ENCODE measurements at places on chromosomes 7 and 10.

DNA sequence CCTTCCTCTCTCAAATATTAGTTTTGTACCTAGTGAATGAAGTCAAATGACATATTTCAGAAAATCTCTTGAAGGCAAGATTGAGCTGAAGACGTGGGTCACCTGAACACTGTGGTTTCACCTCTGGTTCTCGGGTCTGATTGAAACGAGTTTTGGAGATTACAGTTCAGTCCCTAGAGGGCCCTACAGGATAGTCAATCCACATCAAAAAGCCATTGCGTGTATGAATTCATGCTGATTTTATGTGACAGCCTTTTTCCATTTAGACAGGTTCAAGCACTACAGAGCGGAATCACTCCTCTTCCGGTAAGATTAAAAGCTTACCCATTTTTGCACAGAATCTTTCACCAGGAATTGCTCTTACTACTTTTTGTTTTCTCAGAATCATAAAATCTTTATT lies 62.2 kb downstream of the VIM start:
- DNase-seq = no peak

DNA sequence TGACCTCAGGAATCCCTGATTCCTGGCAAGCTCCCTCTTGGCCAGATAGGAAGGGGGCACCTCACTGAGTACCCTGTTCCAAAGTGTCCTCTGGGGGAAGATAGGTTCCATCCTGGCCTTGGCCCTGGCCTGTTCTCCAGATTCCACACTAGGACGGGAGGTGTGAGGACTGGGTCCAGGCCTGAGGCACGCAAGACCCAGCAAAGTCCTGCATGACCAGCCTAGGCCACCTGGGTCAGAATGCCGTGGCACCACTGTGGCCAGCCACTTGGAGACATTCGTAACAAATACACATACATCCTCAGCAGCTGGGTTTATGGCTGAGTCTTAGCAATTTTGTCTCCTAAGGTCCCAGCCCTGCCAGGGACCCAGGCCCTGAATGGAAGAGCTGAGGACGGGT lies 23.3 kb upstream of the TLX1 start:
- DNase-seq = no peak

DNA sequence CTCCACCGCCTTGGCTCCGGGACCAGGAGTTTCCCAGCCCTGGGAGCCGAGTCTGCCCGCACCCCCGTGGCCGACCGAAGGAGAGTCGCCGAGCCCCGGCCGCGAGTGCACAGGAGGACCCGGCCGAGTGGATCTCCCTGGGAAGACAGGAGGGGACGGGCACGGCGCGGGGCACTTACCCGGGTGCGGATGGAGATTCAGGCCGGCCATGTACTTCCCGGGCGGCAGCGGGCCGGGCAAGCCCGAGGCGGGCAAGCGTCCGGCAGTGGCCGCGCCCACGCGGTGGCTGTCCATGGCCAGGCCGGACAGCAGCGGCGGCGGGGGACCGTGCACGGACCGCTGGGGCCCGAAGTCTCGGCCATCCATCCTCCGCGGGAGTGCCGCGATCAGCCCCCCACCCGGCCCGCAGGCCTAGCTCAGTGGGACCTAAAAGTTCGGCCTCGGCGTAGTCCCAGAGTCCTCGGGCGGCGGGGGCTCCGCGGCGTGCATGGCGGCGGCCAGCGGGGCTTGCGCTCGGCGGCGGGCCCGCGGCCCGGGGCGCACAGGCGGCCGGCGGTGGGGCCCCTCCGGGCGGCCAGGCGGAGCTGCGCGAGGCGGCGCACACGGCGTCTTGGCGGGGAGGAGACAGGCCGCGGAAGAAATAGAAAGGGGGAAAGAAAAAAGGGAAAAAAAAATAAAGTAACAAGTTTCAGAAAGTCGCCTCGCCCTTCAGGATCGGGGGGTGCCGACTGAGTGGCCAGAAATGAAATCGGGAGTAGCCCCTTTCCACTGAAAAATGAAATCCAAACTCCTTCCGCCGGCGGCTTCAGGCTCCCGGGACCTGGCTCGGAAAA lies 2.5 kb downstream of the TNRC18 start:
- DNase-seq = no peak

GRCh38 chr10:133457100-133457841 lies 3.5 kb downstream of the SCART1 start:
- DNase-seq = no peak

DNA sequence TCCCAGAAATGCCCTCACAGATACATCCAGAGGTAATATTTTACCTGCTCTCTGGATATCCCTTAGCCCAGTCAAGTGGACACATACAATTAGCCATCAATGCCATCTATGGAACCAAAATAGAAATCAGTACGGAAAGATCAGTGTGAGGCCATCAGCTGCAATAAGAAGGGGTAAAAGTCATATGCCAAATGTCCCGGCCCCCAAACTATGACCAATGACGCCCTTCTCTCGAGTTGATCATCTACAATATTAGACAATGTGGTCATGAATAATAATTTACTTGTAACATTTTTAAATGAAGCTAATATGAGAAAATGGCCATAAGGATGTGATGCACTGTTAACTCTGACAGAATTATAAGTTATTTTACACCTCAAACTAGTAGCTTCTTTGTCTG lies 588.9 kb downstream of the POM121L12 start:
- DNase-seq = no peak

- DNase-seq = no peak
Measured at GRCh38 chr7:25789701-25790640, 362.0 kb upstream of the NFE2L3 start.

GRCh38 chr7:135822376-135822775 lies 73.8 kb upstream of the FAM180A start:
- DNase-seq = no peak

DNA sequence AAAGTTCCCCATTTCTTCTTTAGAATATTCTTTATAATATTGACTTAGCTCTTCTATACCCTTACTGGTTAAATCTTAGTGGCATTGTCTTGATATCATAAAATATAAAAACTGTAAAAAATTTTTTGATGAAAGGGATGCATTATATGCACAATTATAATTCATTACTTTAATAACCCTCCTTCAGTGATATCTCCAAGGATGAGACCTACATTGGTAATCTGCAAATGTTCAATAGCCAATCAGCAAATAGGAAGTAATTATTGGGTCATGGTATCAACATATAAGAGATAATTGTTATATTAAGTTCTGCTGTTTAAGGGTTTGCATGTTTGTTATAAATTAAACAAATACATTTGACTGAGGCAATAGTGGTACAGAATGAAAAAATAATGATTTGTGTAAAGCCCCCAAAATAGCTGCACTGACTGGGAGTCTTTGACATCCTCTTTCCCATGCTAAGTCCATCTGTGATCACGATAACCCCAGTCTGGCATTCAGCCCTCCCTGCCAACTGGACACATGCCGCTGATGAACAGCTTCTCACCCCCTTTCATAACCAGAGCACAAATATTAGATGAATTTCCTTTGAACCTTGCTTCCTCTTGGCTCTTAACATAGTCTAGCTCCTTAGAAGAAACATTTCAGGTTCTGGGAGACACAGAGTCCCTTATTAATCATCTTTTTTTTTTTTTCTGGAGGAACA lies 169.5 kb downstream of the CPED1 start:
- DNase-seq = no peak

GRCh38 chr10:95408983-95409873 lies 118.4 kb upstream of the PDLIM1 start:
- DNase-seq = no peak

DNA sequence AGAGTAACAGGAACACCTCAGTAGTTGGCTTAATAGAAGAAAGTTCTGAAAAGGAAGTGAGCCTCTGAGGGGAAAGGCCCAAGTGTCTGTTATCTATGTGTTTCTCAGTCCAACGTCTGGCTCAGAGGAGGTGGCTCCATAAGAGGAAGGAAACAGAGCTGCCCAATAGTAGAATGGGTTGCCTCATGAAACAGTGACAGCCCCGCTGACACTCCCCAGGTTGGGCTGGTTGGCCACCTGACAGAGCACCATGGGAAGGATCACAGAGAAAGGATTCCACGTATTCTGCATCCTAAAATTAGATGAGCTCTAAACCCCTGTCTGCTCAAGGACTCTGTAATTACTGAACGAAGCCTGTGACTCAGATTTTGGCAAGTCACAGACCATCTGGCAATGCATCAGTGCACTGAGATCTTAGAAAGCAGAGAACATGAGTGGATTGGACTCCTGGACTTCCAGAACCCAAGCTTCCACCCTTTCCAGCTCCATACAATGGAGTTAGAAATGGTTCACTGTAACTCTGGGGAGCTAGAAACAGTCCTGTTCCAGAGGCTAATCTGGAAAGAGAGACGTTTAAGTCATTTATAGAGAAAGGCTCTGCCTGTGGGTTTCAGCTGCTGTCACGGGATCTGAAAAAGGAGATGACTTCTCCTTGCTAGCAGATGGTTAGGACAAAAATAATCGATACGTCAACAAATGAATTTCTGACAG lies 2.9 kb downstream of the PKD2L1 start:
- peak; percentile 13 for DNase-seq

DNA sequence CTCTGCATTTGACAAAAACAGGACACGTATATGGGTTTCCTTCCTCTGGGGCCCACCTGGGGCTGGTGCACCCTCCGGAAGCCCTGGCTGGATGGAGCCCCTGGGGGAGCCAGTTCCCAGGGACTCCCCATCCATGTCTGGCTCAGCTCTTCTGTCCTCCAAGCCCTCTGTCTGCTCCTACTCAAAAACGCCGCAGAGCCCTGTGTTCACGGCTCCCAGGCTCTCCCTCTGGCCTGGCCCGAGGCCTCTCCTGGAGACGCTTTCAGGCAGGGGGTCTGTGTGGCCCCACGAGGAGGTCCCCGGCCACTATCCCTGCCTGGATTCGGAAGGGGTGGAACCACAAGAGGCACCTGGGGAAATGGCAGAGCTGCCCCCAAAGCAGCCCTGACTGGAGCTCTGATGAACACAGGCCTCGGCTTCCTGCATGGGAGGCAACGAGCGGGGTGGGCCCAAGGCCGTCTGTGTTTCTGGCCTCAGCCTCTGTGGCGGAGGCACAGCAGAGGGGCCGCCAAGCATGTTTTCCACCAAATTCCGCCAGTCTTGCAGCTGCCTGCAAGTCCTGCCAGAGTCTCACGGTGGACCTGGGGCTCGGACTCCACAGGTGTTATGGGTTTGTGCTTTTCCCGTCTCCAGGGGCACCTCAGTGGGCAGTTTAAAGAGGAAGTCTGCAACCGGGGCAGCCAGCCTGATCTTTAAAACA lies 22.6 kb upstream of the INPP5A start:
- no peak for DNase-seq

GRCh38 chr7:130960208-130960988 lies 226.4 kb upstream of the KLF14 start:
- DNase-seq = peak; percentile 14

GRCh38 chr7:157925383-157925875 lies 588.6 kb downstream of the DNAJB6 start:
- DNase-seq = no peak

- no peak for DNase-seq
Measured at GRCh38 chr7:33591490-33591889, 313.8 kb upstream of the BMPER start.

DNA sequence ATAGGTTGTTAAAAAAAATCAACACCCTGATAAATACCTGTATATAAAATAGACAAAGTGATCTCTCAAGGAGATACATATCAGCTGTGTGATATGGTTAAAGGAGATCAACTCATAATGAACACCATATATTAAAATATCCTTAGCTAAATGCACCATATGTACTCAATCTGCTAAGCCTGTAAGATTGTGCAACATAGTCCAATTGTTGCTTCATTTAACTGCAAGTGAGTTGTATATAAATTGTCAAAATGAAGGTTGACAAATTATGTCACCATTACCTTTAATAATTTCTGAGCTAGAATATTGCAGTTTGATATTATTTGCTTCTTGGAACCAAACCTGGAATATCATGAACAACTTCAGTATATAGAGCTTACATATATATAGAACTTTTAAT lies 283.7 kb downstream of the MALRD1 start:
- no peak for DNase-seq

DNA sequence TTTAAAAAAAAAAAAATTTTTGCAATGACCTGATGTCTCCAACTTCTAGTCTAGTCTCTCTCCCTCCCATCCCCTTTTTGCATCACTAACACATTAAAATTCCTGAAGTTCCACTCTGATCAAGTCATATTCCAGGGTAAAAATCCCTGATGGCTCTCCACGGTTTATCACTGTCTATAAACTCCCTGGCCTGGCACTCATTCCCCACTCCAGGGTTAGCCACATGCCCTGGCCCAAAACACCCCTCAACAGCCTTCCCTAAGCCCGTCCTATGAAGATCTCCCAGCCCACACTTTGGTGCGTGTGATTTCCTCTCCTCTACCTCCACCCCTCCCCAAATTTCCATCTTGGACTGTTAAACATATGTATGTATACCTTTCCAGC lies 125.4 kb downstream of the JAZF1 start:
- no peak for DNase-seq

- DNase-seq = no peak
Measured at GRCh38 chr10:64659311-64659710, 1138.1 kb downstream of the REEP3 start.

GRCh38 chr7:44811093-44811492 lies 14.6 kb downstream of the PPIA start:
- DNase-seq = no peak

DNA sequence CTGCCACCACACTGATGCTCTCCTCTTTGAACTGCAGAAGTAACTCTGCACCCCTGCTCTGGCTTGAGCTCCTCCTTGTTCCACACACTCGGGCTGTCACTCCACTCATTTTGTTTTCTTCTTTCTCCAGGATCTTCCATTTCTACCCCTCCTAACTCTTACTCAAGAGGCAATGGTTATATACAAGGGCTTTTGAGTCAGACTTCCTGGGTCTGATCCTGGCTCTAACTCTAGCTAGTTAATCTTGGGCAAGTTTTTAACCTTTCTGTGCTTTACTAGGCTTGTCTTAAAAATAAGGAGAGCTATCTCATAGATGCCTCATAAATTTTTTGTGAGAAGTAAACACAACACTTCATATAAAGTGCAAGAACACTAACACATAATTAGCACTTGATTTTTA lies 45.3 kb upstream of the GNAI1 start:
- DNase-seq = no peak

GRCh38 chr10:36345807-36346206 lies 703.7 kb upstream of the FZD8 start:
- no peak for DNase-seq

DNA sequence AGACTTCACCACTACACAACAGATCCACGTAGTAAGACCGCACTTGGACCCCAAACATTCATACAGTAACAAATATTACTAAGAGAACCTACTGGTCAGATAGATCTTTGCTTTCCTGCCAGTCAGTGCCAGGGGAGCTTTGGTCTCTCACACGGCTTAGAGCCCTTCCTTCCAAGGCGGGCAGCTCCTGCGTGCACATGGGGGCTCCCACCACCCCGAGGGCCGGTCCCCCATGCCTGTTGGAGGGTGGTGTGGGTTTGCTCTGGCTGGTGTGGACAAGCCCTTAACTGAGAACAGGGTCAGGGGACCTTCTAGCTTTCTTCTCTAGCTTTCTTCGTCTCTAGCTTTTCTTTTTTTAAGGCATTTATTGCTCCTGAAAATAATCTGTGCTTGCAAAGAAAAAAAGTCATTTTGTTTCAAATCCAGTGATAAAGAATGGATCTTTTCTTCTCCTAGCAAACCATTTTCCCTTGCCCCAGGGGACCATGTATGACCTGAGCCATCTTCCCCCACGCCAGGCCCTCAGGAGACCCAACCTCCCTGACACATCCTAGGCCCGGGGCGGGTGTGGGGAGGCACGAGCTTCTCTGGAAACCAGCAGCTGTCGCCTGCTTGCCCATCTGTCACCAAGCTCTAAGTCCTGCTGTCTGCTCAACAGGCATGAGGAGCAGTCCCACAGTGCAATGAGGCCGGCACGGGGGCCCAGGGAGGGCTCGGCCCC lies 591.1 kb downstream of the PTPRN2 start:
- no peak for DNase-seq

- no peak for DNase-seq
Measured at GRCh38 chr7:51344406-51345138, 28.0 kb upstream of the COBL start.
